ENCODE measurements at places on chromosomes 12 and 14. TPM values are rescaled to one million over a fixed set of nuclear protein-coding genes. Genes with fewer than 3 reads are reported as not detected.

GRCh38 chr12:131001493-131001892, 47.8 kb downstream of the ADGRD1 start:
- peak; percentile 78 for DNase-seq

- no peak for DNase-seq
These were observed 9.8 kb downstream of the NRDE2 start for GRCh38 chr14:90321891-90322290.

- peak; percentile 65 for DNase-seq
These were observed 74.3 kb downstream of the SRGAP1 start for GRCh38 chr12:63918800-63919300.

DNA sequence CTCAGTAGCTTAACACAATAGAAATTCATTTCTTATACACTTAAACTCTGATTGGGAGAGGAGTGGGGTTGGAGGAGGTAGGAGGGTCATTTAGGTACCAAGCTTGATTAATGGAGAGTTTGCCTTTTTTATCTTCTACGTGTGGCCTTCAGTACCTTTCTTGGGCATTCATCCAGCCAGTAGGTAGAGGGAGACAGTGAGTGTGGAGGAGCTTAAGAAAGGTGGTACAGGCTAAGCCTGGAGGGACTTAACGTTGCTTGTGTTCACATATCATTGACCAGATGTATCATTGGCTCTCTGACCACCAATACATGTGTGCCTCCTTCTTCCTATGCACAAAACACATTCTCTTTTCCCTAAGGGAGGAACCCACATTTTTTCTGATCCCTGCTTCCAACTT, 232.9 kb upstream of the CRY1 start:
- DNase-seq: no peak

GRCh38 chr12:130993759-130994670, 40.3 kb downstream of the ADGRD1 start:
- no peak for DNase-seq

DNA sequence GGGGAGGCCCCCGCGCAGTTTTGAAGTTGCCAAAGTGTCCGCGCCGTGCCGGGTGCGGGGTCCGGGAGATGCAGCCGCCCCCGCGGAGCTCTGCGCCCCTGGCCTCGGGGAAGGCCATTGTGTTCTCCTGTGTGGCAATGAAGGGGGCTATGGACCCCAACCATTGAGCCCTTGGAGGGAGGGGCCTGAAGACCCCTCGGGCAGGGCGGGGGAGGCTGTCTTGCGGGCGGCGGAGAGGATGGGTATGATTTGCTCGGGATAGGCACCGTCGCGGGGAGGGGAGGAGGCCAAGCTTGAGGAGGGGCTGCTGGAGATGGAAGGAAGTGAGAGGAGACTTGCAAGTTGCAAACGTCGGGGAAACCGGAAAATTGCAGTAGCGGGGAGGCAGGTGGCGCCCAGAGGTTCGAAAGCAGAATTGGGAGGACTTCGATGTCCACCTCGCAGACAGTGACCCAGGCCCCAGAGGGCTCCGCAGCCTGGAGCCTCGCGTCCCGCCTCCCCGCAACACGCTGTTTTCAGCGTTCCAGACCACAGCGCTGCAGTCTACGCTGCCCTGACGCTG, 25.4 kb downstream of the BCL11B start:
- DNase-seq: no peak

- DNase-seq: peak; percentile 15
These were observed 104.3 kb upstream of the CNTN1 start for GRCh38 chr12:40587970-40588369.

DNA sequence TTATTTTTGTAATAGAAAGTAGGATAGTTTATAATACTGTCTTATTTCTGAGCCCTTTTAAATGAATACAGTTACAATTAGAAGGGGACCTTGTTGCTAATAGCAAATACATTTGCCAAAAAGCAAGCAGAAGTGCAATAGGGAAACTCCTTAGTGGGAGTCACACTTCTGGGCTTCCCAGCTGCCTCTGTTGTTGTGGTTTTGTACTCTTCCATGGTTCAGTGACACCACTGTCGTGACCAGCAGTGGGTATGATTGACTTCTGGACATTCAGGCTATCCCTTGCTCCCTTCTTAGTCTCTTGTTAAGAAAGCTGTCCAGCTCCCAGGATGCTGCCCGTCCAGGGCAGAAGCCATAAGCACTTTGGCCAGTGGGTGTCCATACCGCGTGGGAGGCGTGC, 22.6 kb downstream of the TCTN1 start:
- DNase-seq: no peak

- no peak for DNase-seq
These were observed 300.0 kb upstream of the NOS1 start for GRCh38 chr12:117661471-117661870.

- DNase-seq: no peak
These were observed 96.6 kb downstream of the CDK17 start for GRCh38 chr12:96303653-96304052.

The GLTP gene
- 50.3 TPM for total RNA-seq

The CMA1 gene
- total RNA-seq: not detected

The BCL2L2 gene
- total RNA-seq: 21.2 TPM

Data from osteoblast (primary cell).